ENCODE measurements at places on chromosomes 3 and 15.

DNA sequence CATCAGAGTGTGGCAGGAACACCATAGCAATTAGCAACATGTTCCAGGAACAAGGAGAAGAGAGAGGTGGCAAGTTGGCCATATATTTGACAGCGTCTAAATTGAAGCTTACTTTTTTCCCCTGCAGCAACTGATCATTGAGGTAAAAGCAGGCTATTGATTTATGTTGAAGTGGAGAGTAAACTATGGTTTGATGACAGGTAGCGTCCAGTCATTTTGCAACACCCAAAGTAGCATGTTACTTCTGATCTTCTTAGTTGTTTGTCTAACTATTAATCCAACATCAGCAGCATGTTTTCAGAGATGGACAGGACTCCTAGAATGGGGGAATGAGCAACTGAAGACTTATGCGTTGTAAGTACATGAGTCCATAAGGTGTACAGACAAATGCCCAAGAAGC, 225.8 kb downstream of the ZPLD1 start:
- DNase-seq, result no peak

GRCh38 chr3:127404221-127405009, 116.6 kb upstream of the PRR20G start:
- DNase-seq, result no peak

- no peak for DNase-seq
Observed at GRCh38 chr15:31016446-31016915, 25.1 kb upstream of the MTMR10 start.

DNA sequence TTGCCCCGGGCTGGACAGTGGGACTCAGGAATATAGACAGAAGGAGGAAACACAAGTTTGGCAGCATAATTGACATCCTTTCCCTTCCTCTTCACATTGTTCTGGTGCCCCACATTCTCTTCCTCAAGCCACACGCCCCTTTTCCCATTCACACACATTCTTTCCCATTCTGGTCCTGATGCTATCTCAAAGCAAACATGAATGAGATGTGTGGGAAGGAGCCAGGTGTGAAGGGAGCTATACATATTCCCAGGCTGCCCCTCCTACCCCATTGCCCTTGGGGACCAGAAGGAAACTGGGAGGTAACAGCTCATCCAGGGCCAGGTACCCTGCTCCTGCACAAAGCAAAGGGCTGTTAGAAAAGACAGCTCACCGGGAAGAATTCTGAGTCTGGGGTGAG, 23.4 kb upstream of the CLK3 start:
- DNase-seq, result no peak

DNA sequence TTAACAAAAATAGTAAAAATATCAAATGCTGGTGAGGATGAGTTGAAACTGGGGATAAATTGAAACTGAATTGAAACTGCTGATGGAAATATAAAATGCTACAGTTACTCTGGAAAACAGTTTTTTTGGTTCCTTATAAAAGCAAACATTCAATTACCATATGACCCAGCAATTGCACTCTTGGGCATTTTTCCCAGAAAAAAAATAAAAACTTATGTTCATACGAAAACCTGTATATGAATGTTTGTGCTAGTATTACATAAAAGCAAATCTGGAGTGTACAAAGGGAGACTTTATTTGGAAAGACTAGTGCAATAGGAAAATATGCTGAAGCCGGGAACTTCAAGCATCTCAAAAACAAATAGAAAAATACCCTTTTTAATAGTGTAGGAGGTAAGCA, 857.9 kb upstream of the CADM2 start:
- no peak for DNase-seq

GRCh38 chr3:61645148-61645547, 83.8 kb downstream of the PTPRG start:
- no peak for DNase-seq

- no peak for DNase-seq
Observed at GRCh38 chr3:103600844-103601243, 1166.0 kb downstream of the ZPLD1 start.

- no peak for DNase-seq
Observed at GRCh38 chr3:107857854-107858253, 233.0 kb downstream of the CD47 start.

DNA sequence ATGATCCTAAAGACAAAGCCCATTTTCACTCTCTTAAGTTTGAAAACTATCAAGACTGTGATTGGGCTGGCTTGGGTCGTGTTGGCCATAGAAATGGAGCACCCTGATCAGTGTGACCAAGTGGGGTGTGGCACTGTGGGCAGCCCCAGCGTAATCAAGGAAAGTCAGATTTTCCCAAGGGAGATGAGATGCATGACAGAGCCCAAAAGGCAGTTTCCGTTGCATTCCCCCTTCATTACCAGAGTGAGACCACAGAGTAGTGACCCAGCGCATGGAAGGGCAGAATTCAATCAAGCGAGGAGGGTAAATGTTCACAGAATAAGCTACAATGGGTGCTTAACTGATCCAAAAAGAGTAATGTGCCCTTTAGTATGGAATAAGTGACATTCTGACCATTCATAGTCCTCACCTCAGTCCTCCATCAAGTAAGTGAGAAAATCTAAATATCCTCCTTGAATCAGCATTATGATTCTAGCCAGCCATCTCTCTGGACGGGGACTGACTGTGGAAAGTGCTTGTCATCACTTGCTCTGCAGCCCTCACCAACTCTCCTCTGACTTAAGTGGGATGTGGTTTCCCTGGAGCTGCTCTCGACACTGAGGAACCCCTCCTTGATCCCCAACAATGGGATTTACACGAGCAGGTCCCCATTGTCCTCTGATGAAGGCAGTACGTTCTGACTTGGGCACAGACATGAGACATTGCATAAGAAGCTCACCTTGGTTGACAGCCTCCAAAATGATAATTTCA, 430.5 kb downstream of the OCA2 start:
- no peak for DNase-seq

- no peak for DNase-seq
Observed at GRCh38 chr3:51943451-51944391, 1.6 kb downstream of the PARP3 start.

- no peak for DNase-seq
Observed at GRCh38 chr3:137987723-137988122, 22.2 kb upstream of the CLDN18 start.

- no peak for DNase-seq
Observed at GRCh38 chr3:40211579-40211978, 97.9 kb upstream of the EIF1B start.

- no peak for DNase-seq
Observed at GRCh38 chr15:71072423-71072822, 42.8 kb upstream of the THSD4 start.

GRCh38 chr3:99128725-99129505, 227.4 kb upstream of the DCBLD2 start:
- no peak for DNase-seq

- DNase-seq, result peak; percentile 50
Observed at GRCh38 chr3:59450946-59451763, 401.3 kb upstream of the CFAP20DC start.

- DNase-seq, result no peak
Observed at GRCh38 chr15:72201391-72201921, 3.9 kb upstream of the GRAMD2A start.

- DNase-seq, result no peak
Observed at GRCh38 chr15:56351353-56351752, 13.9 kb upstream of the TEX9 start.

DNA sequence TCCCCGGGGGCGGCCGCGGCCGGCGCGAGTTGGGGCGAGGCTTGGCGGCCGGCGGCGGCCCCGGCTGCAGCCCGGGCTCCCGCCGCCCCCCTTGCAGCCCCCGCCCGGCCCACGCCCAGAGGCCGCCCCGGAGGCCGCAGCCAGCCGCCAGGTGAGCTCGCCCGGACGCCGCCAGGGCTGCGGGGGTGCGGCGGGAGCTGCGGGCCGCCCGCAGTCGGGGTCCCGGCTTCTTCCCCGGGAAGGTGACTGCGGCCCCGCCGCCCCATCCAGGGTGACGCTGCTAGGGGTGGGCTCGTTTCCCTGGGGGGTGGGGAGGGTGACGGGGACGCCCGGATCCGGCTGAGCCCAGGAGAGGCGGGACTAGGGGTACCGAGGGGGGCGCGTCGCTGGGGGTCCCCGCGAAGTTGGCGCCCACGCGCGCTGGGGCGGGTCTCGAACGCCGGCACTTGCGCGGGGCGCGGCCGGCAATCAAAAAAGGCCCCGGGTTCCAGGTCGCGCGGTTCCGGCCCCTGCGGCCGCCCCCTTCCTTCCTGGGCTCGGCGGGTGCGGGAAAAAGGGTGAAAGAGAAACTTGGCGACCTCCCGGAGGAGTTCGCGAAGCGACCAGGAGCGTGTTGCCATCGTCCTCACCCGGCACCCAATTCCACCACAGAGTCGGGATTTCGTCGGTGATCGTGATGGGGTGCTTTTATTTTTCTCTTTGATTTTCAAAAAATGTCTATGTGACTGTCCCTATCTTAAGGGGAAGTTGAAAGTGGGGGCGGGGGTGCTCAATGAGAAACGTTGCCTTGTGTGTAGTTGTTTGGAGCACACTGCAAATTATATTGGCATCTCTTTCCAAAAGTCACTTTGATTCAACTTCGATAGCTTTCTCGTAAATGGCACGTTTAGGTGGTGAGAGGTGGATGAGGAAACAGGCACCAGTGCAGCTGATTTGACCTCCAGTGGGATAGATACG, 619 bp downstream of the ATXN7 start:
- DNase-seq, result no peak

DNA sequence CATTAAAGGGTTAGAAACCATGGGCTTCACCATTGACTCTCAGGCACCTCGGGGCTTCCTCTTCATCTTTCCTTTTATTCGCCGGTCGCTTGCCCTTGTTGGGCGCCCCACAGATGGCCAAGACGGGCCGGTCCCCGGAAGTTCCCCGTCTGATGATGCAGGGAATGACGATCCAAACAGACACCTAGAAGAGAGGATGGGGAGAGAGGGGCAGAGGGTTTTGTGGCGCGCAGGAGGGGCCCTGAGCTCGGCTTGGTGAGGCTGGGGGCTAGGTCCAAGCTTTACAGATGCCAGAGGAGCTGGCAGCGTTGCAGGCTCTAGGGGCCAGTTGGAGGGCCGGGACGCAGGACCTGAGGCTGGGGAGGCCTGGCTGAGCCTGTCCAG, 532 bp upstream of the ESYT3 start:
- no peak for DNase-seq

GRCh38 chr3:9778143-9779074, 8.7 kb upstream of the CAMK1 start:
- no peak for DNase-seq

GRCh38 chr3:168134931-168135330, 39.2 kb upstream of the GOLIM4 start:
- DNase-seq, result no peak

DNA sequence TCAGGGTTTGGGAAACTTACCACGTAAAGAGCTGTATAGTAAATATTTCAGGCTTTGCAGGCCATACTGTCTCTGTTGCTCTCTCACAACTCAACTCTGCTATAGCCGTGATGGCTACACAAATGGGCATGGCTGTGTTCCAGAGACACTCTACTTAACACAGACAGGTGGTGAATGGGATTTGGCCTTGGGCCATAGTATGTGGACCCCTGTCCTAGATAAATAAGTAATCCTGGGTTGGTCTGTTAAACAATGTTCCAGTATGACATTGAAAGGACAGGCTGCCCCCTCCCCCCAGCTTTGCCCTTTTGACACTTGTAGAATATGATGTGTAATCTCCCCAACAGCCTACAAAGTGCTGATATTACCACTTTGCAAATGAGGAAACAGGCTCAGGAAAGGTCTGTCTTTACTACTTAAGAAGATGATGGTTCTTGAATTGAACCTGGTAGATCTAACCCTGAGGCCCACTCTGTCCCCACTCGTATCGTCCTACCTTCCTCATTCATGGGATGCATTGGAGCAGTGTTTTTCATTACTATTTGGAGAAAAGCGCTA, 38.4 kb downstream of the SLCO3A1 start:
- DNase-seq, result no peak

GRCh38 chr3:117811786-117812185, 1102.2 kb downstream of the TUSC7 start:
- DNase-seq, result no peak

DNA sequence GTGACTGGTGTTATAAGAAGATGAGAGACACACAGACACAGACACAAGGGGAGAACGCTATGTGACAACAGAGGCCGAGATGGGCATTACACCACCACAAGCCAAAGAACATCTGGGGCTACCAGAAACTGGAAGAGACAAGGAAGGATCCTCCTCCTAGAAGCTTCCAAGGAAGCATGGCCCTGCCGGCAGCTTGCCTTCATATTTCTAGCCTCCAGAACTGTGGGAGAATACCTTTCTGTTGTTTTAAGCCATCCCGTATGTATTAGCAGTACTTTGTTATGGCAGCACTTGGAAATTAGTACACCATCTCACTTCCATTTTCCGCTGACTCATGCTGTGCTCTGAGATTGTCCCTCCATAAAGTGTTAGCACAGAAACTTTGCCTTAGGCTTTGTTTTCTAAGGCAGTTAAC, 38.7 kb upstream of the CA12 start:
- DNase-seq, result no peak

DNA sequence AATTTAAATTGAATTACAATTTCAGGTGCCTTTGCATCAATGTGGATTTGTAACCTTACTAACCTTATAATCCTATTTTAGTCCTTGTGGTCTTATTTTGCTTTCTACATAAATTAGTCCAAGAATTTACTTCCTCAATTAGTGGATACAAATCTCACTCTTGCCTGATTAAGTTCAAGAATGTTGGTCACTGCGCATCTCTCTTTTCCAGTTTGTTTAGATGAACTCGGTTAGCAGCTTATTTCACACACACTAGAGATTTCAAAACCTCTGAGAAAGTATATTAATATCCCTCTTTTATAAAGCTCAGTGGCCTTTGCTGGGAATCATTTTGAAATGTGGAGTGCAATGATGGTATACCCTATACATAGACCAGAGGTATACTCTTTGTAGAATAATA, 243.4 kb downstream of the DTWD1 start:
- no peak for DNase-seq

GRCh38 chr15:59373215-59373614, 544 bp upstream of the MYO1E start:
- no peak for DNase-seq

DNA sequence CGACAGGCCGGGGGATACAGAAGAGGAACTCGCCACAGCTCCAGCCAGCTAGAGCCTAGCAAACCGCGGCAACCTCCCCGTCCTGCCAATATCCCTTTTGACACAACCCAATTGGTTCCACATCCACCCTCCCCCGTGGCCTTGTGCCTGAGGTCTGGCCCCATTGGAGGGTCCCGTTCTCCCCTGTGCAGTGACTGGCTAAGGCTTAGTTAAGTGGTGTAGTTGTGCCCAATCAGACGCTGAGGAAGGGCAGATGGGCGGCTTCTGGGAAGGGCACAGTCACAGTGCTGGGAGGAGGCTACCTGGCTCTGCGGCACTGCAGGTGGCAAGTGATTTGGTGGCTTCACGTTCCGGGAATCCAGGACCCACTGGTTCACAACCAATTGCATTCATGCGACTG, 78.6 kb downstream of the SNRK start:
- DNase-seq, result no peak

Measured in NCI-H2107 (cell line).